CD8-positive, alpha-beta memory T cell (primary cell): ENCODE measurements at places on chromosomes 11 and 22. TPM values are rescaled to one million over a fixed set of nuclear protein-coding genes. Genes with fewer than 3 reads are reported as not detected.

Gene GRK2
- 69.9 TPM for polyA plus RNA-seq

Gene CNIH2
- not detected for polyA plus RNA-seq

DNA sequence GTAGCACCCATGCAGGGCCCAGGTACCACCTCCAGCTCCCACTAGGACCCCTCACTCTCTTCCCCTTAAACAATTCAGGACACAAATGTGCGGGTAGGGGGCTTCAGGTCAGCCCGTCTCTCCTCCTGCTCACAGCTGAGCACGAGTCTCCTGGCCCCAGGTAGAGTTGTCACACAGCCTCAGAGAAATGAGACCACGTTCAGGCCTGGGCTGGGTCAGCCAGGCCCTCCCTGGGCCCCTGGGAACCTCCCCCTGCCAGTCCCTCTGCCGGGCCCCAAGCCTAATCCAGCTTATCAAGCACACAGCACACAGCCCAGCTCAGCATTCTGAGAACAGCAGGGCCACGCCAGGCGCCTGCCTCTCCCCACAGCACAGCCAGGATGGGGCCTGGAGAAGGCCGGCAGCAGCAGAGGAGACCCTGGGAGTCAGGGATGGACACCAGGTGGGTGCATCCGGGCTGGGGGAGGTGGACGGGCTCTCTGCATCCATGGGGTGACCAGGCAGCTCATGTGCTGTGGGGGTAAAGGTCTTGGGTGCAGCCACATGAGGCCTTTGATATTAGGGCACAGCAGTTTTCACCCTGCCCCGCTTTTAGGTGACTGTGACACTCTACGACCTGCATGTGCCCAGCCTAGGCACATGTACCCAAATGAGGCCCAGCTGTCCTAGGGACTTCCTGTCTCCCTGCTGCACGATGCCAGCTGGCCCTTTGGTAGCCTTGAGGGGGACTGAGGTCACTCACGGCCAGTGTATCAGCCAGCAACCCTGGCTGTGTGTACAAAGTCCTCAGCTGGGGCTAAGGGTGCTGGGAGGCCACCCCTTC lies 87.0 kb downstream of the MORC2 start:
- DNase-seq: no peak
- no peaks in the 10 kb centered on the region for H3K27me3 ChIP-seq
- H3K4me1 ChIP-seq: no peaks in the 10 kb centered on the region
- H3K27ac ChIP-seq: peak overlapping the region; percentile 57
- H3K36me3 ChIP-seq: no peaks in the 10 kb centered on the region
- H3K4me3 ChIP-seq: no peak overlapping the region

GRCh38 chr11:107591378-107592230 lies 657 bp downstream of the ELMOD1 start:
- H3K27ac ChIP-seq: no peak overlapping the region
- peaks cover 25% of the 10 kb centered on the region for H3K27me3 ChIP-seq
- H3K4me3 ChIP-seq: peak overlapping the region; percentile 57
- DNase-seq: no peak
- H3K36me3 ChIP-seq: no peaks in the 10 kb centered on the region

- H3K27ac ChIP-seq: no peak overlapping the region
- H3K4me3 ChIP-seq: peak overlapping the region; percentile 59
- H3K36me3 ChIP-seq: no peaks in the 10 kb centered on the region
Measured at GRCh38 chr11:133928628-133929059, 28.1 kb downstream of the IGSF9B start.

GRCh38 chr11:69536406-69536805 lies 54.9 kb downstream of the LINC01488 start:
- no peaks in the 10 kb centered on the region for H3K36me3 ChIP-seq
- no peak overlapping the region for H3K27ac ChIP-seq
- no peaks in the 10 kb centered on the region for H3K27me3 ChIP-seq
- no peak overlapping the region for H3K4me3 ChIP-seq
- no peaks in the 10 kb centered on the region for H3K4me1 ChIP-seq

DNA sequence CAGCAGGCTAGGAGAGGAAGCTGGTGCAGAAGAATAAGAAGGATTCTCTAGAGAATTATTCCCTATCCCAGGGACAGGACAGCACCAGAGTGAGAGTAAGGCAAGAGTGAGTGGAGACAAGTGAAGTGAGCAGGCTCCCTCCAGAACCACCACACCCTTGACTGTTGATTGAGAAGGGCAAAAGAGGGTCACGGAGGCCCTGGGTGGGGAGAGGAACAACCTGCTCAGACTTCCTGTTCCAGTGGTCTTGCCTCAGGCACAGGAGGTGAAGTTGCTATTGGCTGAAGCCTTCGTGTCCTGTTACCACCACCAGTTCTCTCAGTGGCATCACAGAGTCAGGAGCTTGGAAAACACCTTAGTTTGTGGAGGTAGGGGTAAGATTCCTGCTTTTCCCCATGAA lies 51.7 kb upstream of the CCDC89 start:
- H3K4me3 ChIP-seq: no peak overlapping the region
- no peaks in the 10 kb centered on the region for H3K27me3 ChIP-seq
- no peak overlapping the region for H3K27ac ChIP-seq
- peaks cover 29% of the 10 kb centered on the region for H3K4me1 ChIP-seq

DNA sequence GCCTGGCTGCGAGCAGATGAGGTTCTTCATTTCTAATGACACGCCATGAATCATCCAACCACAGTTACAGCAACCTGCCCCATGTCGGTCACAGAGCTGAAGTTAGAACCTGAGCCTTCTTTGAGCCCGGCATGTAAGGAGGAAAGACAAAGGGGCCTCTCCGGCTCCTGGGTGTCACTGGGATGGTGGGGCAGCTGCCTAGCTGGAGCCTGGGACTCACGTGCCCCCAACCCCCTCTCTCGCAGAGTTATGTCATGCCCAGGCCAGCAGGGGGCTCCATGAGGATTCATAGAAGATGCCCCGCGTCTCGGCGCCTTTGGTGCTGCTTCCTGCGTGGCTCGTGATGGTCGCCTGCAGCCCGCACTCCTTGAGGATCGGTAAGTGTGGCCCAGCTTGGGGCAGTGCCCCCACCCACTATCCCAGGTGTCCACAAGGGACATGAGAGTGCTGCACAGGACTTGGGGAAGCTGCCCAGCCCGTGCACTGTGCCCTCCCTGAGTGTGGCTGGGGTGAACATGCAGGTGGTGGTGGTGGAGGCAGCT lies 148.5 kb downstream of the GRIK4 start:
- no peaks in the 10 kb centered on the region for H3K36me3 ChIP-seq
- H3K4me1 ChIP-seq: no peaks in the 10 kb centered on the region
- H3K4me3 ChIP-seq: no peak overlapping the region
- H3K27me3 ChIP-seq: peaks cover 4% of the 10 kb centered on the region
- H3K27ac ChIP-seq: no peak overlapping the region

DNA sequence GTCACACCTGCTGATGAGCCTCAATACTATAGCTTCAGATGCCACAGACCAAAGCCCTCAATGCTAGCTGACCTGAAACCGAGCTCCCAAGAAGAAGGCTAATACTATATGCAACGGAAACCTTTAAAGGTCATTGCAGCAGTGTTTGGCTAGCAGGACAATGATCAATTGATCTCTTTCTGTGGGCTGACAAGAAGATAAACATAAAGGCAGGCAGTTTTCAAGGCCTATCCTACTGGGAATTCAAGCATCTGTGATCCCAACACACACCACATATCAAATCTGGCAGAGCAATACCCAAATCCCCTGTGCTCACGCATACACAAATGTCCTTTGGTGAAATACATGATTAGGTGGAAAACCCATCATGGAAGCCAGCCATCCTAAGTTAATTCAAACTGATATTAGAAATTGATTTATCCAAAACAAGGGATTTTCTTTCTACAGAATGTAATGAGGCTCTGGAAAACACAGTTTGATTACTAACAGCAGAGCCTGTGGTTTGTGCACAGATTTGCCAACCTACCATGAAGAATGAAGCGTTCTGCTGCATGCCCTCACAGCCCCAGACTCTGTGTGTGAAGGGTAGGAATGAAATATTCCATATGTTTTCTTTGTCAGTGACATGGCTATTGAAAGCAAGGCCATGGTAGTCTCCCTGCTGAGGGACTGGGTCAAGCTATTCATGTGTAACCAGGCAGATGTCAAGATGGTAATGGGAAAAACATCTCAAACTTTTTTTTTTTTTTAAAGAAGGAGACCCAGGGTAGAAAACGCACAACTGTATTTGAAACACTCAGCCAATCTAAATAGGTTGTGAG lies 12.2 kb downstream of the LGR4 start:
- DNase-seq: no peak
- no peaks in the 10 kb centered on the region for H3K4me1 ChIP-seq
- H3K36me3 ChIP-seq: no peaks in the 10 kb centered on the region
- H3K4me3 ChIP-seq: no peak overlapping the region
- no peak overlapping the region for H3K27ac ChIP-seq

DNA sequence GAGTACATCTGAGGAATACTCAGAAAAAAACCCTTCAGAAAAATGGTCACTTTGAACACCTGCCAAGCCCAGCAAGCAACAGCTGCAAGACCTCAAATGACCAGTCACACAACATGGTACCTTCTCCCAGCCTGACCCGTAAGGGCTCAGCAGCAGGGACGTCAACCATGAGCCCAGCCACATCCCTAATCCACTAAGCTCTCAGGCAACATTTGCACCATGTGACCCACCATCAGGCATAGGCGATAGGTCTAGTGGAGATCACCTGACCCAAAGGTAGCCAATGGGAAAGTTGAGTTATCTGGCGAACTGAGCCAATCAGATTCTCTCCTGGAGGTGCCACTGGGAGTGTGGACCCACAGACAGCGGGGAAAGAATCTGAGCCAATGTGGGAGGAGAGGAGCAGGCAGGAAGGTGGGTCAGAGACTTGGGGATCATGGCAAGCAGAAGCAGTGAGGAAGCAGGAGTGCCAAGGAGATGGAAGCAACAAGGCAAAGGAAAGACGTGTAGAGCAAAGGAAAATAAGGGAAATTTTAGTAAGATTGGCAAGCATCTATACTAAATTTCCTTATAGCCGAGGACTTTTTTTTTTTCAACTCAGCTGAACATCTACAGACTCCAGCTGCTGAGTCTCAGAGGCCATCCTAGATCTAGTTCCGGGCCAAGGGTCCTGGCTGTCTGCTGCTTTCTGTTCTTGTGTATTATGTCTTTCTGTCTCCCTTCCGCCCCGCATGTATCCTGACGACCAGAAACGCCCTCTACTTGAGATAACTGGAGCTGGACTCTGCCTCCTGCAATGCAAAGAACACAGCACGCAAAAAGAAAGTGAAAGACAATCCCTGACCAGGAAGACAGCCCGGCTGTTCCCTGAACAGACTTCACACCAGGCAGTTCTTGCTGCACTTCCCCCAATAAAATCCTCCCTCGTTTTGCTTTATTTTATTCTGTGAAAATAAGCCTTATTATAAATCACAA lies 11.0 kb upstream of the PLAAT2 start:
- peak overlapping the region; percentile 40 for H3K4me3 ChIP-seq
- peaks cover 15% of the 10 kb centered on the region for H3K4me1 ChIP-seq
- peak overlapping the region; percentile 19 for H3K27ac ChIP-seq
- H3K27me3 ChIP-seq: no peaks in the 10 kb centered on the region

DNA sequence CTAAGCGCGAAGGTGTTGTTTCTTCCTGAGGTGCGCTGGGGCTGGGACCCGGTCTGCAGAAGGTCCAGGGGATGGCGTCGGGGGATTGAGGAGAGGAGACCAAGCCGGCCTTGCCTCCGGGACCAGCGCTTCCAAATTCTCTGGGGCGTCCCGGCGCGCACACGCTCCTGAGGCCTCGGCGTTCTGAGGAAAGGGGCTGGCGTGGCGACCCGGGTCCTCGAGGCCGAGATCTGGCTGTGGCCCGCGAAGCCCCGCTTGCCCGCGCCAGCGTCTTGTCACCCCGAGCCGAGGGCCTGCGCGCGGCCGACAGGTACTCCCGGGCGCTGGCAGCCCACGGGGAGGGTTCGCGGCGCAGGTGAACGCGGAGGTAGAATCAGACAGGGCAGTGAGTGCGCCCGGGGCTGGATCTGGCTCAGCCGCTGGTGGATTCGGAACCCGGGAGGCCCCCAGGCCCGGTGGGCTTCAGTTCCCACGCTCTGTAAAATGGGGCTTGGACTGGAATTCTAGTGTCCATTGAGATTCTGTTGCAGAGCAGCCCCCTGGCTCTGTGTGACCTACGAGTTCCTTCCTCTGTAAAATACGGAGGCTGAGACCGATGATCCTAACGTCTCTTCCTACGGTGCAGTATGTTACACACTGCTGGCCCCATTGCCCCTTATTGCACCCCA lies 14.7 kb downstream of the SSH3 start:
- peak overlapping the region; percentile 93 for H3K4me3 ChIP-seq
- peaks cover 13% of the 10 kb centered on the region for H3K4me1 ChIP-seq
- no peak for DNase-seq
- H3K36me3 ChIP-seq: no peaks in the 10 kb centered on the region

GRCh38 chr11:82007521-82007920 lies 726.1 kb downstream of the FAM181B start:
- no peaks in the 10 kb centered on the region for H3K36me3 ChIP-seq
- H3K27ac ChIP-seq: no peak overlapping the region
- no peak overlapping the region for H3K4me3 ChIP-seq
- no peaks in the 10 kb centered on the region for H3K4me1 ChIP-seq
- DNase-seq: no peak
- no peaks in the 10 kb centered on the region for H3K27me3 ChIP-seq

- H3K4me3 ChIP-seq: no peak overlapping the region
- H3K36me3 ChIP-seq: no peaks in the 10 kb centered on the region
- H3K4me1 ChIP-seq: no peaks in the 10 kb centered on the region
- H3K27me3 ChIP-seq: no peaks in the 10 kb centered on the region
- no peak overlapping the region for H3K27ac ChIP-seq
- no peak for DNase-seq
Measured at GRCh38 chr11:116066777-116067176, 562.6 kb upstream of the CADM1 start.

- no peaks in the 10 kb centered on the region for H3K4me1 ChIP-seq
- H3K36me3 ChIP-seq: no peaks in the 10 kb centered on the region
- no peak for DNase-seq
- no peaks in the 10 kb centered on the region for H3K27me3 ChIP-seq
- H3K4me3 ChIP-seq: no peak overlapping the region
- H3K27ac ChIP-seq: no peak overlapping the region
Measured at GRCh38 chr11:43937434-43938411, 4.7 kb upstream of the C11orf96 start.

- H3K27ac ChIP-seq: no peak overlapping the region
- no peak for DNase-seq
- H3K36me3 ChIP-seq: no peaks in the 10 kb centered on the region
- no peak overlapping the region for H3K4me3 ChIP-seq
- no peaks in the 10 kb centered on the region for H3K27me3 ChIP-seq
Measured at GRCh38 chr11:95084509-95084908, 5.1 kb upstream of the ENDOD1 start.

- H3K27ac ChIP-seq: no peak overlapping the region
- H3K4me3 ChIP-seq: no peak overlapping the region
- H3K4me1 ChIP-seq: peaks cover 29% of the 10 kb centered on the region
Measured at GRCh38 chr11:60872124-60872960, 5.0 kb downstream of the ZP1 start.
